ENCODE measurements at places on chromosomes 4 and X. TPM values are rescaled to one million over a fixed set of nuclear protein-coding genes. Genes with fewer than 3 reads are reported as not detected.
A peak's percentile ranks its signal among the peaks of the same experiment; 100 is the strongest.

GRCh38 chrX:138877746-138878145, 166.2 kb upstream of the FGF13 start:
- H3K4me3 ChIP-seq, result no peak overlapping the region
- no peaks in the 10 kb centered on the region for H3K27me3 ChIP-seq
- H3K4me1 ChIP-seq, result no peaks in the 10 kb centered on the region
- DNase-seq, result no peak
- no peak overlapping the region for H3K27ac ChIP-seq

DNA sequence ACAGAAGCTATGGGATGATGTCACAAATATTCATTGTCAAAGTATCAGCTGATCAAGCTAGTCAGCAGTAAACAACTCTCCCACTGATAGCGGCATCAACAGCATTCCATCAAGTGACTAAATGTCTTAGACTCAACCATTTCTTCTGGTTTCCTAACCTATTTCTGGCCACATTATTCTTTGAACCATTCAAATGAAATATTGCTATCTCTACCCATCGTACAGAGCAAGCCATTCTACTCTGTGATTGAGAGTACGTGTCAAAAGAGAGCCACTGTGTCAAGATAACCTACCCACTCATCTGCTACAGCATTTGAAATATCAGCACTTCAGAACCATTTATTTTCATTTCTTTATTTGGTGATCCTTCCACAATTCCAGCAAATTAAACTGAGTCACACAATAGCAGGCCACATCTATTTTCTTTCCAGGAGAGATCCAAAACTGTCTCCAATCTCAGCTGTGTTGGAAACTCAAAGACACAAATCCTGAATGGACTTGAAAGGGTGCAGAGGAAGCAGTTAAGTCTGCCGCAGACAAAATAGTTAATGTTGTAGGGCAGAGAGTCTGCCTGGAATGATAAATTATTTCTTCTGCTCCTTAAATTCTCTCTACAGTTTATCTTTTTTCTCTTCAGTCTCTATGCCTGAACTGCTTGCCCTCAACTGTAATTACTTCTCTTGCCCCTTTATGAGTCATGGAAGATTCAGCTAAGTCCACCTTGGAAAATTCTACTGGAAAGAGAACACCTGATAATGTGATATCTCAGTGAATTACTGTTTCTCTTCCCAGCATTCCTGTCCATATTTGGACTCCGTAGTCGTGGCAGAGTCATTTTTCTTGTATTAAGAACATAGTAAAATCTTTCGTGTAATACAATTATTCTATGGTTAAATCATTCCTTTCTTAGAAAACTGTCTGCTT, 364.8 kb downstream of the PDGFC start:
- DNase-seq, result no peak
- no peaks in the 10 kb centered on the region for H3K4me1 ChIP-seq
- H3K27me3 ChIP-seq, result no peaks in the 10 kb centered on the region

The SCRG1 gene
- not detected for total RNA-seq

GRCh38 chr4:88613417-88613875, 21.2 kb downstream of the HERC3 start:
- no peak overlapping the region for H3K27ac ChIP-seq
- H3K4me3 ChIP-seq, result no peak overlapping the region
- peaks cover 5% of the 10 kb centered on the region for H3K36me3 ChIP-seq
- H3K4me1 ChIP-seq, result peaks cover 5% of the 10 kb centered on the region

- H3K36me3 ChIP-seq, result no peaks in the 10 kb centered on the region
- H3K27me3 ChIP-seq, result no peaks in the 10 kb centered on the region
- DNase-seq, result no peak
- H3K4me1 ChIP-seq, result no peaks in the 10 kb centered on the region
- H3K4me3 ChIP-seq, result no peak overlapping the region
These were observed 3.2 kb upstream of the TLR10 start for GRCh38 chr4:38785901-38786402.

The ANOS1 gene
- 2.5 TPM for total RNA-seq

The RTL9 gene
- total RNA-seq, result not detected

DNA sequence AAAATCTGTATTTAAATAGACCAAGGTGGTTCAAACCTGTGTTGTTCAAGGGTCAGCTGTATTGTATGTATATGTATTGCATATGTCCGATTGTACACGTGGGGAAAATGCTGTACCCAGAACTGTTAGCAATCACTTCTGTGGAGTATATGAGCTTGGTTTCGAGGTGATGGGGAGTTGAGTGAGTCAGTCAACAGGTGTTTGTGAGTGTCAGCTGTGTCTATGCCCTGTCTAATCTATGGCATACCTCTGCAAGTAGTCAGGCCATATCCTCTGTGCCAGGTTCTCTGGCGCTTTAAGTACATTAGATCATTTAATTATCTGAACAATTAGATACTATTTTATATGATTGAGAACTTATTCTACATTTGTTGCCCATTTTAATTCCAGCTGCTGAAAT, 7.4 kb downstream of the ZRSR2 start:
- no peaks in the 10 kb centered on the region for H3K4me1 ChIP-seq
- no peak overlapping the region for H3K27ac ChIP-seq
- H3K27me3 ChIP-seq, result no peaks in the 10 kb centered on the region
- no peak overlapping the region for H3K4me3 ChIP-seq
- no peak for DNase-seq

GRCh38 chr4:56426273-56426672, 9.1 kb downstream of the PPAT start:
- no peak overlapping the region for H3K4me3 ChIP-seq
- no peaks in the 10 kb centered on the region for H3K4me1 ChIP-seq
- no peak for DNase-seq
- H3K27ac ChIP-seq, result no peak overlapping the region

DNA sequence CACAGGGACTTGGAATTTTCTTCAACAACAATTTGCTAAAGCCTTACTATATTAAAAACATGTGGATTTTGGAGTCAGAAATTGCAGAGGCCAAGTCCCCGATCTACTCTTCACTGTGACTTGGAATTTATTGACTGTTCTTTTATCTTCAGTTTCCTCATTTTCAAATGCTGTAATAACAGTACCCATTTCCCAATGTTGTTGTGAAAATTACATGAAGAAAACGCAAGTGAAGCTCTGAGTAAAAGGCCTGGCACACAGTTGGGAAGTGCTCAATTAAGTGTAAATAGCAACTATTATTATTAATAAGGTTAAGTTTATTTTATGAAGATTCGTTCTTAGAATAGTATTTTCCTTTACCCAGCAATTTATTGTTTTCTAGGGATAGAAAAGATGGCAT, 15.7 kb downstream of the STBD1 start:
- no peaks in the 10 kb centered on the region for H3K27me3 ChIP-seq
- H3K4me1 ChIP-seq, result no peaks in the 10 kb centered on the region
- H3K27ac ChIP-seq, result no peak overlapping the region
- H3K4me3 ChIP-seq, result no peak overlapping the region
- H3K36me3 ChIP-seq, result no peaks in the 10 kb centered on the region
- no peak for DNase-seq

DNA sequence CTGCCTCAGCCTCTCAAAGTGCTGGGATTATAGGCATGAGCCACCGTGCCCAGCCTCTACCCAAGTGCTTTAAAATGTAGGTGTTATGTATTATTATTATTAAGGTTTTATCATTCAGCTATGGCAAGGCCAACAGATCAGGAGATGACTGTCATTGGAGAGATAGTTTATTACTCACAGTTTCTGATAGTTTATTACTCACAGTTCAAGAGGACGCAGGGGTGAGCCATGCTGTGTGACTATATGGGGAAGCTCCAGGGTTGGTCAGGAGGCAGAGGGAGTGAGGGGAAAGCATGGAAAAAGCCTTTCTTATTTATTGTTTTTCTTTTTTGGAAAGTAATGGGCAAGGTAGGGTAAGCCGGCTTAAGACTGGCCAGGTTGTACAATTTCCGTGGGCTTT, 25.4 kb upstream of the ARSD start:
- peak; percentile 39 for DNase-seq
- no peaks in the 10 kb centered on the region for H3K4me1 ChIP-seq
- no peaks in the 10 kb centered on the region for H3K36me3 ChIP-seq
- no peak overlapping the region for H3K27ac ChIP-seq
- H3K27me3 ChIP-seq, result no peaks in the 10 kb centered on the region
- H3K4me3 ChIP-seq, result no peak overlapping the region

DNA sequence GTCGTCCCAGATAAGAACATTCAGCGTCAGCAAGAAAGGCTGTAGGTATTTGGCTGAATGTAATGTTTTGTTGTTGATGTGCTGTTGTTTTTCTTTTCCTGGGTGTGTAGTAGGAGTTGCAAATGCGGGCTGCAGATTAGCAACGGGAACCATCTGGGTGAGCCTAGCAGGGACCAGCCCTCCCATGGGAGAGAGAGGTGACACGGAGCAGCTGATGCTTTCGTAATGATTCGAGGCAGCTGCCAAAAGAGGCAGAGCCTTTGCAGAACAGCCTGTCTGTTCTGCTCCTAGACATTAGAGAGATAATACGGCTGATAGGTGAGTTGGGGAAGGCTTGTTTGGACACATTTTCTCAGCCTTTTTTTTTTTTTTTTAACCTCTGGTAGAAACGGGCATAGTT, 25.3 kb downstream of the ARSF start:
- no peak for DNase-seq
- no peak overlapping the region for H3K4me3 ChIP-seq
- H3K27ac ChIP-seq, result no peak overlapping the region
- H3K4me1 ChIP-seq, result no peaks in the 10 kb centered on the region
- H3K36me3 ChIP-seq, result no peaks in the 10 kb centered on the region
- H3K27me3 ChIP-seq, result no peaks in the 10 kb centered on the region

DNA sequence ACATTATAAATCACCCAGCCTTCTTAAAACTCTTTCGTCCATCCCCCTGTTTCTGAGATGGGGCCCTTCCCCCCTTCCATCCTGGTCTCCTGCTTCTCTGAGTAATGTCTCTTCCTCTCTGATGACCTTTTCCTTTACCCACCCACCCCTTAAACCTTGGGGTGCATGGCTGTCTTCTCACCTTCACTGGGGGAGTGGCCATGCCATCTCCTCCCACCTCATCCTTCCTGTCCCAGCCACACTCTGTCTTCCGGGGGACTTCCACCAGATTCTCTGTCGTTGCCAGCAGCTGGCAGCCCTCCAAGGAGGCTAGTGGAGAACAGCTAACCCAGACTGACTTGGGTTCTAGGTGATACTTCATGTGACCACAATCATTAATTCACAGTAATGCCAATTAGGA, 83.2 kb upstream of the SCML1 start:
- no peaks in the 10 kb centered on the region for H3K27me3 ChIP-seq
- no peak overlapping the region for H3K4me3 ChIP-seq
- H3K36me3 ChIP-seq, result no peaks in the 10 kb centered on the region
- H3K4me1 ChIP-seq, result no peaks in the 10 kb centered on the region
- DNase-seq, result no peak

DNA sequence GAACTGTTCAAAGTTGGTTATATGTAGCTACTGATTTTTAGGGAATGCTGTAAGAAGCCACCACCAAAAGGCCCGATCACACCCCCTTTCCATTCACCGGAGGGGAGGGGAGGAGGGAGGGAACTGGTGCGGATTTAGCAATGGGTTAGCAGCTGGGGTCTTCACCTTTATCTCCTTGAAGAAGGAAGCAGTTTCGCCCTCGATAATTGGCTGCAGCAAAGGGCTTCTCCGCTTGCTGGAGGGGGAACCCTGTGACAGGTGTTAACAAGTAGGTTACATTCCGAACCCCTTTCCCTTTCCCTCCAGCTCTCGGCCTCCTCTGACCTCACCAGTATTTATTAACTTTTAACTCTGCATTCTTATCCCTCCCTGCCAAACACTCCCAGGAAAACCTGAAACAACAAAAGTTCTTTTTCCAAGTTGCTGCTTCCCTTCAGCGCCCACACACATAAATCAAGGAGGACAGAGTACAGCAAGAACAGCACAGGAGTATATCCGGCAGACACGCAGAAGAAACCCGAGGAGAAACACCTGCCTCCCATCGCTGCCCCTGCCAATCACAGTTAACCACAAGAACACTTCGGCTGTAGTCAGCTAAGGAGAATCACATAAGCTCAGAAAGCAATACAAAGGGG, 39.8 kb upstream of the NAP1L5 start:
- H3K27me3 ChIP-seq, result no peaks in the 10 kb centered on the region
- no peak overlapping the region for H3K4me3 ChIP-seq
- no peaks in the 10 kb centered on the region for H3K36me3 ChIP-seq
- H3K27ac ChIP-seq, result peak overlapping the region; percentile 9
- H3K4me1 ChIP-seq, result no peaks in the 10 kb centered on the region
- peak; percentile 25 for DNase-seq

- H3K4me1 ChIP-seq, result no peaks in the 10 kb centered on the region
- no peak within 1 kb of the TSS for H3K27ac ChIP-seq
- H3K4me3 ChIP-seq, result no peak within 1 kb of the TSS
- DNase-seq, result peak; percentile 47
- no peaks in the 10 kb centered on the region for H3K27me3 ChIP-seq
These were observed at the start of gene SLC6A14 for GRCh38 chrX:116436358-116436816. SLC6A14 (plus strand) TSS chrX:116436606; CDS start chrX:116436710, 104 bp downstream.

DNA sequence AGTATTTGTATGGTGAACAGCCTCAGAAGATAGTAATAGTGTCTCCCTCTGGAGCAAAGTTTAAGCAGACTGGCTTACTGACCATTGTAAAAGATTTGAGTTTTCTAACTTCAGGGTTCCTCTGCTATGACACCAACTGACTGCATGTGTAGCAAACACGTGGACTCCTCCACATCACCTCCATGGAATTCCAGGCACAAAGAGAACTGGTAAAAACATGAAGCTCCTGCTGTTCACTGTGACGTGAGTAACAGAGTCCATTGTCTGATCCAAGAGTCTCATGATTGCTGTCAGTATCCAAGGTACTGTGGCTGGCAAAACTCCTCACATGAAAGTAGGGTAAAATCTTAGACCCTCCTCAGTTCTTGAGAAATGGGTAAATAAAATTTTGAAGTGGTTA, 107.6 kb upstream of the FAM9B start:
- H3K4me3 ChIP-seq, result no peak overlapping the region
- no peaks in the 10 kb centered on the region for H3K36me3 ChIP-seq
- H3K27me3 ChIP-seq, result no peaks in the 10 kb centered on the region

The IL2RG gene
- 34.3 TPM for total RNA-seq

The INPP4B gene
- total RNA-seq, result 45.9 TPM

DNA sequence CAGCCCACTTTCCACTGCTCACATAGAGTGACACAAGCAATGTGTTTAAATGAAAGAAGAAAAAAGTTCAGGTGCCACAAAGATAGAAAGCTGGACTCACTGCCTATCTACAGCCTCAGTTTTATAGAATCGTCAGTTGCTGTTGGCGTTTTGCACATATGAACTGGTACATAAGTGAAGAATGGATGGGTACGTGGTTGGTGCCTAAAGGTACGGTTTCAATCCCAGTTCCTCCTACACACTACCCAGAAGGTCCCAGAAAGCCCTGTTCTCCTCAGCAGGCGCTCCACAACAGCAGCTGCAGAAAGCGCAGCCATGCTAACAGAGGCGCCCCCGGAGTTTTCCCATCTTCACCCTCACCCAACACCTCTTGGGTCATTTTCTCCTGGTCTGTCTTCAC, 23.6 kb downstream of the CHST7 start:
- no peaks in the 10 kb centered on the region for H3K36me3 ChIP-seq
- no peak overlapping the region for H3K27ac ChIP-seq
- DNase-seq, result no peak
- H3K27me3 ChIP-seq, result no peaks in the 10 kb centered on the region
- no peak overlapping the region for H3K4me3 ChIP-seq
- H3K4me1 ChIP-seq, result no peaks in the 10 kb centered on the region

Measured in Peyer's patch (tissue), 4 donors.